KG1 (cell line): ENCODE measurements at places on chromosomes 1 and 21.

- DNase-seq, result no peak
These were observed 822 bp upstream of the ELOVL1 start for GRCh38 chr1:43368646-43369020.

- no peak for DNase-seq
These were observed 51.1 kb downstream of the ATP2B4 start for GRCh38 chr1:203677771-203678170.

DNA sequence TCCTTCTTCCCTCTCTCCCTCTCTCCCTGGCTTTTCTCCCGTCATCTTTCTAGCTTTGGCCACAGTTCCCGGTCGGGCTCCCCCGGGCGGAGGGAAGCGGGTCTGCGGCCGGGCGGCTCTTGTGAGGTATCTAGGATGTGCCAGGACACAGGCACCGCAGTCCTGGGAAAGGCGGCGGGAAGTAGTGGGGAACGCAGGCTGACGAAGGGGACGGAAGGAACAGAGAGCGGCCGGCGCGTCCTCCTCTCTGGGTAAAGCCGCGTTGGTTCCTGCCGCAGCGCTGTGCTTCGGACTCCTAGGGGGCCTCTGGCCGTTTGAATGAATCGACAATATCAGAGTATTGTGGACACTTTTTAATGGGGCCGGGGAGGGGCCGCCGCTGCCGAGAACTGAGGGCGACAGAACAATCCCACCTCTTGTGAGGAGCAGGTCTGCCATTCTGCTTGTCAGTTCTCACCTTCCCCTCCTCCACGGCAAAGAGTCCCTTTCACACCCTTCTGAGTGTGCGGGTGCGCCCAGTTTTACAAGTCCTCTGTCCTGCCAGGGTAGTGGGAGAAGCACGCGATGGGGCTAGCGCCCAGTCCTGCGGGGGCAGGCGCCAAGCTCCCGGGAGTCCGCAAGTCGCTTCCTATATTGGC is 1.2 kb upstream of the LHX9 start:
- DNase-seq, result no peak

DNA sequence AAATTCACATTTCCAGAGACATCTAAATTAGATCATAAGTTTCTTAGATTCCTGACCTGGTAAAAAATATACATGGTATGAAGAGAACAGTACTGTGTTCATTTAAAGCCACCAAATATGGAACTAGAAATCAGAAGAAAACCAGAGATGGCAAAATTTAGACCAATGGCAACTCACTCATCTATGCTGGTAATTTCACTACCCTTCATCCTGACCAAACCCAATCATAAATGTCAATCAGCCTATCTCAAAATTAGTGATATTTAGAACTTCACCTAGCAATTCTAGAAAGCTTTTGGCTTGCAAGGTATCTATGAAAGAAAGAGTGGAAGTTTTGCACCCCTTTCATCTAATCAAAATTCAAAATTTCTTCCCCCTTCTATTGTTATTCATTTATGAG is 107.7 kb downstream of the NIBAN1 start:
- no peak for DNase-seq

- DNase-seq, result no peak
These were observed 6.4 kb upstream of the SMPDL3B start for GRCh38 chr1:27928216-27928954.

GRCh38 chr1:104190821-104191220 is 441.1 kb downstream of the AMY1C start:
- DNase-seq, result no peak

DNA sequence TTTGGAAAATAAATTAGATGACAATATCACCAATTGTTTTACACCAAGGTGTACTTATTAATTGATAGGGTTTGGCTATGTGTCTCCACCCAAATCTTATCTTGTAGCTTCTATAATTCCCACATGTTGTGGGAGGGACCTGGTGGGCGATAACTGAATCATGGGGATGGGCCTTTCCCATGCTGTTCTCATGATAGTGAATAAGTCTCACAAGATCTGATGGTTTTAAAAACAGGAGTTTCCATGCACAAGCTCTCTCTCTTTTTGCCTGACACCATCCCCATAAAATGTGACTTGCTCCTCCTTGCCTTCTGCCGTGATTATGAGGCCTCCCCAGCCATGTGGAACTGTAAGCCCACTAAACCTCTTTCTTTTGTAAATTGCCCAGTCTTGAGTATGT is 131.0 kb upstream of the LMO4 start:
- DNase-seq, result no peak

- DNase-seq, result no peak
These were observed 32.8 kb downstream of the OSBPL9 start for GRCh38 chr1:51649593-51650091.

DNA sequence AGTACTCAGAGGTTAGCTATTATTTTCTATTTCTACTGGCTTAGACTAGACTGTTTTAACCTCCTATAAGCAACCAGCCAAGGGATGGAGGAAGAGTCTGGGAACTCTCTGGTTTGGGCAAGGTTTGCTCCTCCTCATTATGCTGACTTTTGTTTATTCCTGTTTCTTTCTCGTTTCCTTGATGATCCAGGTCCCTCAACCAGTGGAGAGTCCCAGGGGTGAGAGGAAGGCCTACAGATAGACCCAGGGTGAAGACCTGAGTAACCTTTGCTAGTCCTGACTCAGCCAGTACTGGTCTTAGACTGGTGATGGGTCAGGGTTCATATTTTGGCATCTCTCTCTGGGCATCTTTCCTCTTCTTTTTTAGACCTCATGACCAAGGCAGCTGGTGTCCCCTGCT is 5.4 kb downstream of the TUFT1 start:
- DNase-seq, result no peak

DNA sequence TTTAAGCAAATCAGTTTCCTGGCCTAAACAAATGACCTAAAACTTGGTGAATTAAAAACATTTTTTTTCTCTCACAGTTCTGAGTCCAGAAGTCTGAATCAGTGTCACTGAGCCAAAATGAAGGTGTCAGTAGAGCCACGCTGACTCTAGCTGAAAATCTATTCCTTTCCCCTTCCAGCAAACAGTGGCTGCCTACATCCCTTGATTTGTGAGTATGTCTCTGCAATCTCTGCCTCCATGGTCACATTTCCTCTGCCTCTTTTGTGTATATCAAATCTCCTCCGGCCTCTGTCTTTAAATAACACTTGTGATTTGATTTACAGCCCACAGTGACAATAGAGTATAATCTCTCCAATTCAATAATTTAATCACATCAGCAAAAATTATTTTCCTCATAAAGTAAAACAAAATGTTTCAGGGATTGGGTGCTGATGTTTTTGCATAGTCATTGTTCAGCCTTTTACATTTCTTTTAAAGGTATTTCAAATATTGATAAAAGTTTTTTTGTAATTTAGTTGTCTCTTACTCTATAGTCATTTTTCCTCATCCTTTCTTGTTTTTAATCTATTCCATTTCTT is 1715.4 kb downstream of the BRINP3 start:
- DNase-seq, result no peak

- no peak for DNase-seq
These were observed 623.2 kb downstream of the LMO4 start for GRCh38 chr1:87951852-87952251.

GRCh38 chr1:84855168-84855567 is 37.8 kb downstream of the LPAR3 start:
- no peak for DNase-seq

GRCh38 chr1:87334351-87335174 is 5.9 kb downstream of the LMO4 start:
- peak; percentile 50 for DNase-seq

DNA sequence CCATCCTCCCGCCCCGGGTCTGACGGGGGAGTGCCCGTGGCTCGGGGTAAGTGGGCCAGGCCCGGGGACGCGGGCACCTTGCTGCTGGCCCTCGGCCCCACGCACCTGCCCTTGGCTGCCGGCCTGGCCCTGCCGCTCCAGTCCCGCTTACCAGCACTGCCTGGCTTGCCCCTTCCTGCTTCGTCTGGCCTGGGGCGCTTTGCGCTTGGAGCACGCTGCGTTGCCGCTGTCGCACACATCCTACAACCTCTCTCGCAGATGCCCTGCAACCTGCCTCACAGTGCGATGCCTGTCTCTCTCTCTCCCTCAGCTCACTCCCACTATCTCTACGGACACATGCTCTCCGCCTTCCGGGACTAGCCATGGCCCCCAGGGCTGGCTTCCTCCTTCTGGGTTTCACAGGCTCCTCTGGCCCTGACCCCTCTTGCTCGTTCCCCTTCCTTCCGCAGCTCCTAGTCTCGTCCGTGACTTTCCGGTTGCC is 9.7 kb downstream of the MYOG start:
- DNase-seq, result peak; percentile 25

DNA sequence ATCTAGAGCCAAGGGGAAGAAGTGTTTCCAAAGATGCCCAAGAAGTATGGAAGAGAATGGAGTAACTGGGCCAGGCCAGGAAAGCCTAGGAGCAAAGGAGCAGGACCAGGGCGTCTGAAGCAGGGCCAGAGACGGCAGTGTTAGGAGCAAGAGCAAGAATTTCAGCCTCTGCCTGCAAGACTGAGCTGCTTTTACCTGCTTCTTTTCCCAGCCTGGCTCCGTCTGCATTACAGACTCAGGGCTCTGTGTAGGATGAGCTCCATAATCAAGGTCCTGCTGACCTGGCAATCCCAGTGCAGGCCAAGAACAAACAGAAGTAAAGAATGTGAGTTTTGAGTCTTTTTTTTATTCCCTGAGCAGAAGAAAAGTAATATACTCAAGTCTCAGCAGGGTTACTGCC is 10.1 kb downstream of the FMO1 start:
- no peak for DNase-seq
